Vagina (tissue), 2 donors: ENCODE measurements at places on chromosomes 6 and 20. TPM values are rescaled to one million over a fixed set of nuclear protein-coding genes. Genes with fewer than 3 reads are reported as not detected.

- no peak for DNase-seq
These were observed 554.9 kb downstream of the CDH26 start for GRCh38 chr20:60513141-60513540.

GRCh38 chr6:22108199-22108598 lies 188.6 kb downstream of the PRL start:
- DNase-seq, result no peak

GRCh38 chr6:118252474-118252873 lies 295.6 kb upstream of the PLN start:
- no peak for DNase-seq

Gene PNLDC1
- total RNA-seq, result not detected

Gene KHDRBS2
- 1.7 TPM for total RNA-seq

Gene HLA-DRA
- total RNA-seq, result 158 TPM

DNA sequence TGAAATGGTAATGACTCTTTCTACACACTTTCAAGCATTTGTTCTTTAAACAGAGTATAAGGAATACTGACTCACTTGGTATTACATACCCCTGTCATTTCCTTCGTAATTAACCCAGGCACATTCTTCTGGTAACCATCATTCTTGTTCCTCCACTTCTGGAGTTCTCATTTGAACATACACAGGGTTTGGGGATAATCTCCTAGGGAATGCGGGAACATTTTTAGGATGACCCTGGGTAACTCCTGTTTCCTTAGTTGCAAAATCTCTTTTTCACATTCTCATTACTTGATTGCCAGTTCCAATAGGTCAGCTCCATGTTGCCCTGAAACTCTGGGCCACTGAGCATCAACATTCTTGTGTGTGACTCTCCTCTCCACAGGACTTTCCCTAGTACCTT lies 51.5 kb upstream of the E2F3 start:
- no peak for DNase-seq

Gene PAX1
- not detected for total RNA-seq

Gene MAS1
- 0.49 TPM for total RNA-seq

Gene PRL
- total RNA-seq, result not detected

- DNase-seq, result no peak
These were observed 53.9 kb upstream of the SCML4 start for GRCh38 chr6:107877968-107878367.

GRCh38 chr6:129981598-129981997 lies 36.8 kb upstream of the L3MBTL3 start:
- no peak for DNase-seq

DNA sequence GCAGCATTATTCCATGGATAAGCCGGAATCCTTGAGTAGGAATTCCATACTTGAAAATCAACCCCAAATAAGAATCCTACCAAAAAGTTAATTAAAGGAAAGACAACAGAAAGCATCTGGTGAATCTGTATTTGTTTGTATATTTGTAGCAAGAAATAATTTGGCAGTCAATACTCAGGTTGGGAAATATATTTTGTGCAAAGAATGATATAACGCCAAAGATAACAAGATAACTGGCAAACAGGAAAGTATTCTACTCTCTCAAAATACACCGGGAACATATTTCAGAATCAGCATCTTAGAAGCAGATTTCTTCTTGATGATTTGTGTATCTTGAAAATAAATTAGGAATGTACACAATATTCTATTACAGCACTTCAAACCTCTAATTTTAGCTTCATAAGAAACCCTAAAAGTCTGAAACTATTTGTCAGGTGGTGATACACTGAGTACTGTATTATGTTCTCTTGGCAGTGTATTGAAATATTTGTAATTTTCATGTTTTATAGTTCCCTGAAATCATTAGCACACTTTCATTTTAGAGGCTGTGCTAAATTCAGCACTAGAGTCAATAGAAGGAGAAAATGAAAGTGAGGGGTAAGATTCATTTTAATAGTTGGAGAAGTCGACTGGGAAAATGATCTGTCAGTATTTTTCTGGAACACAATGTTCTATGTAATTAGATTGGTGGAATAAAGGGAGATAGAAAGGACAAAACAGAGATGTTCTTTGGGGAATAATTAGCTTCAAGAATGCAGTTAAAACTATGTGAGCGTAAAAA lies 879.7 kb upstream of the GJE1 start:
- no peak for DNase-seq

- no peak for DNase-seq
These were observed 4.0 kb upstream of the CCN2 start for GRCh38 chr6:131955192-131955591.

DNA sequence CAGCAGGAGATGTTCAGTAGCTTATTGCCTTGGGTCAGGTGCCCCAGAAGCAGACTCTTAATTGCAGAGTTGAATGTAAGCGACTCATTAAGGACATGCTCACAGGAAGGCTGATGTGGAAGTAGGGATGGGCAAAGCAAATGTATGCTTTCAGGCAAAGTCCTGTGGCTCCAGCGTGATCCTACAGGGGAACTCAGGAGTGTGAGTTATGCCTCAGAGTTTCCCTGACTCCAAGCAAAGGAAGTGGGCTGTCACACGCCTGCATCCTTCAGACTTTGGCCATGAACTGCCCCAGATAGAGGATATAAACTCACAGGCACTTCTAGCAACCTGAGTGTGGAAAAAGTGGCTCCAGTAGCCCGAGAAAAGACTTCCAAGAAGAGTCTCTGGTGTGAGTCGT lies 64.9 kb upstream of the ZNF133 start:
- no peak for DNase-seq

DNA sequence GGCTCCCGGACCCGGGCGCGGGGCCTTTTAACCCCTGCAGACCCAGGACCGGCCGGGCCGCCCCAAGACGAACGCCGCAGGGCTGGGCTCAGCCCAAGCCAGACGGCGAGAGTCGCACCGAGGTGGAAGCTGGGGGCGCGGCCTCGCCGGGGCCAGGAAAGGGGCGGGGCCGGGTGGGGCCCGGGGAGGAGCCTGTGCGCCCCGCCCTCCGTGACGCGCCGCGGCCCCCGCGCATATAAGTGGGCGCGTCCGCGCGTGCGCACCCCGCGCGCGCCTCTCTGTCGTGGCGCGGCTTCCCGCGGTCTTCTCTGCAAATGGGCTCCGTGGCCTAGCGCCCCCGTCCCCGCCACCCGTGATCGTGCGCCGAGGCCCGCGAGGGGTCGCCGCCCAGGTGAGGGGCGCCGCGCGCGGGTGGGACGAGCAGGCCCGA lies at the start of gene PPDPF:
PPDPF (plus strand) TSS at position 262 of the 430 bp plus-strand sequence. CDS start 544 bp downstream, outside the sequence.
- no peak for DNase-seq
